ENCODE measurements at places on chromosomes 4 and X. TPM values are rescaled to one million over a fixed set of nuclear protein-coding genes. Genes with fewer than 3 reads are reported as not detected.

Gene ATOH1
- total RNA-seq, result not detected

Gene MAGEA12
- not detected for total RNA-seq

Gene KLB
- not detected for total RNA-seq

Gene CXCL8
- total RNA-seq, result 0.56 TPM

Gene DDIT4L
- total RNA-seq, result 0.34 TPM

Gene TBC1D19
- total RNA-seq, result 4.3 TPM

Gene CT55
- total RNA-seq, result not detected

Gene HPGDS
- total RNA-seq, result 0.34 TPM

Gene PITX2
- total RNA-seq, result not detected

Gene MXRA5
- not detected for total RNA-seq

Data from activated CD4-positive, alpha-beta memory T cell treated with anti-CD3 and anti-CD28 coated beads for 36 hours (primary cell).